Fibroblast of the conjunctiva (primary cell): ENCODE measurements at places on chromosomes 2 and 18.
A peak's percentile ranks its signal among the peaks of the same experiment; 100 is the strongest.

- peak; percentile 55 for DNase-seq
Observed at GRCh38 chr2:148643998-148644882, at the start of gene EPC2. Gene EPC2 (plus strand): TSS chr2:148644751. CDS start chr2:148645018, 267 bp downstream.

DNA sequence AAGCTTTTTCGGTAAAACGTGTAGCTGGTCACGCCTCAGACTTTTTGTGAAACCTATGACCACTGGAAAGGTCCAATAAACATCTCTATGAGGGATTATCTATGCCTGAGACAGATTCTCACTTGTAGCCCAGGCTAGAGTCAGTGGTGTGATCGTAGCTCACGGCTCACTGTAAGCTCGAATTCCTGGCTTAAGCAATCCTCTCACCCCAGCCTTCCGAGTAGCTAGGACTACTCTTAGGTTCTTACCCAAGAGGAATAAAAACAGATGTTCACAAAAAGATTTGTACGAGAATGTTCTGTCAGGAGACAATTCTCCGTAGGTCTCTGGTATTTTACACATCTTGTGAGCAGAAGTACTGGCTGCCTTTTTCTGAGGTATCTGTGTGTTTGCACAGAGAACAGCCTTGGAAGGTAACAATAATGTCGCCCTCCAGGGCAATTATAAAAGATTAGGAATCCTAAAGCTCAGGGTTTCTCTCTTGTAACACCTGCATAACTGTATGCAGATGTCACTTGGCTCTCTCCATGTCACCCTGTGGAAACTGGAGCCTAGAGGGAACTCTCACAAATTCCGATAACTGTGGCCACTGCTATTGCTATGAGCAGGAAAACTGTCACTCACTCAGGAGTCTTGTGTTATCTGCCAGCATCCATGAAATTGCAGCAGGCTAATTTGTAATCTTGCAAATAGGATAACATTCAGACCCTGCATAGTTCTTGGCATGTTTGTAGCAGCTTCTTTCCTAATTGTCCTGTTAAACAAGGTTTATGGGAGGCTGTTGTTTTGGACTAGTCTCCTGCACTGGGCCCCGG, 25.5 kb upstream of the RALBP1 start:
- peak; percentile 6 for DNase-seq

DNA sequence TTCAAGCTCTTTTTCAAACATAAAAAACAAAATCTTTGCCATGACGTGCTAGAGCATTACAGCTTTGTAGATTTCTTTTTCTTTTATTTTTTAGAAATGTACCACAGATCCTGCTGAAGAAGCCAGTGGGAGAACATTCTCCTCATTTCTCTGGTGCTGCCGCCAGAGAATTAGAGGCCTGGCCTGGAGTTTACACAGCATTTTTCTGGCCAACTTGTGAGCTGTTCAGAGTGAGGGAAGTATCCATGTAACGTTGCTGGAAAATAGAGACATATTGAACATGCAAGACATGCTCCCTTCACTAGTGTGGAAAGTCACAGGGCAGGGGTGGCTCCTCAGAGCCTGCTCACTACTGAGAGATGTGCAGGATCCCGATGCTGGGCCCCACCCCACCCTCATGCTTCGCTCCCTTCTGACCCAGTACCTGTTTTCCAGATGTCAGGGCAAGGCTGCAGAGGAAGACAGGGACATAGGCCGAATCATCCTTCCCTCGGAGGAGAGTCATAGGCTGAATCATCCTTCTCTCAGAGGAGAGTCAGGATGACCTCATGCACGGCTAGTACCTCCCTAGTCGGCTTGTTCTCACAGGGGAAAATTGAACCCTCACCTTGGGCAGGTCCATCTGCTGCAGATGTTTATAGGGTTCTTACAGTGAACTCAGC, 298.5 kb downstream of the INSIG2 start:
- DNase-seq: peak; percentile 26

DNA sequence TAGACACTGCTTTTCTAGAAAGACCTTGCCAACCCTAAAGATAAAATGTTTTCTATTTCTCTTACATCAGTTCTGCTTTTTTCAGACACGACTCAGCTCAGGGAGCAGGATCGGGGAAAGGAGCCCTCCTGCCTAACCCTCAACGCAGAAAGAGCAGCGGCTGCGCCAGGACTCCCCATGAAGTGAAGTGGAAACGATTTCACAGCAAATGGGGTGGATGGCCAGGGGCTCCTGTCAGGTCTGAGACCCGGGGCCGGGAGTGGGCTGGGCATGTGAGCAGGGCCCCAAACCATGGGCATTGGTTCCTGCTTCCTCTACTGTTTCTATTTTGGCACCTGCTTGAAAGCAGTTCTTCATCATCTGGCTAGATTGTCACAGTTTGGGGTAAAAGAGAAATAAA, 89.4 kb upstream of the PXDN start:
- DNase-seq: no peak

DNA sequence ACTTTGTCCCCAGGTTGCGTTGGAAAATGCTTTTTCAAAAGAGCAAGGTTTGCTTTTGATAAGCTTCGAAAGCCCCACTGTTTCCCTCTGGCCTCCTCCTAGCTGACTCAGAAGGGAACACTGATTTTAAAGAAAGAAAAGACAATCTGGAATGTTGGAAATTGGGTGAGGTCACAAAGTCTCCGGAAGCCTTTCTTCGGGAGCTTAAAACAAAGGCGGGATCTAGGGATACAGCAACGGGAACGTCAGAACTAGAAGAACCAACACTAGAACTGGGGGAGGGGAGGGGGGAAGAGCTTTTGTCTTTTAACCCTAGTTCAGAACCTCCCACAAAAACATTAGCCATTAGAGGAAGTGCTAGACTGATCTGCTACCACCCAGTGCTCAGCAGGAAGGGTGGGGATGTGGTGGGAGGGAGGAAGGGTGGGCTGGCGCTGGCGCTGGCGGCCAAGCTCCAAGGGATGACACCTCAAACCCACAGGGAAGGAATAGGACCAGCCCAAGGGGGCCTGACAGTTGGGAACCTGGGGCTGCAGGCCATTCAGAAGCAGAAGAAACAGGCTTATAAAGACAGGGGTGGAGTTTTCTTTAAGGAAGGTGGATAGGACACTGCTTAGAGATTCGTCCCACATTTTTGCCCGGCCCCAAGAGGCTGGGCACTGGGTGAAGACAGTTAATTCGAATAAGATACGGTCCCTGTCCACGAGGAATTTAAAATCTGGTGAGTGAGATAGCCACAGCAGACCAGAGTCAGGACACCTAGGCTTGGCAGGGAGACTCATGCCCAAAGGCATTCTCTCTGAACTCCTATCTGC, 1.7 kb downstream of the TMSB10 start:
- DNase-seq: peak; percentile 89

GRCh38 chr2:231707927-231708772, at the start of gene PTMA:
Gene PTMA (plus strand): TSS chr2:231708525. CDS start chr2:231708707, 182 bp downstream.
- peak; percentile 100 for DNase-seq

DNA sequence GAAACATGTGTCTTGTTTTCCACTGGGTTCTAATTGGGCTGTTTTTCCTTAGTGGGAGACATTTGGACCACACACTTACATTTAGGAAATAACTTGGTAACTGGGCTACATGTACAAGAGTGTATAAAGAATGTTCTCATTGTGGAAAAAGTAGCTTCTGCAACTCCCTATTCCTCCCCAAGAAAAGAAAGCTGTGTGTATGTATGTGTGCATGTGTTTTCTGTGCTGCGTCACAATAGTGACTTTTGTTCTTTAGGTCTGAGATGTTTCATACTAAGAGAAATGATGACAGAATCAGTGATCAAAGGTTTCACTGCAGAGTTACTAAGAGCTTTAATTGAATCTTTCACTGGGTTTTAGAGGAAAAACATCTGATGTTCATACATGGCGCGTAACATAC, 82.7 kb downstream of the TANC1 start:
- no peak for DNase-seq

GRCh38 chr2:188024811-188025210, 266.9 kb upstream of the GULP1 start:
- DNase-seq: no peak

GRCh38 chr2:110099038-110099425, 16.6 kb downstream of the MALL start:
- no peak for DNase-seq
